ENCODE measurements at places on chromosomes 11 and 22.

- no peak for DNase-seq
Observed at GRCh38 chr11:110455718-110456117, 26.0 kb downstream of the FDX1 start.

DNA sequence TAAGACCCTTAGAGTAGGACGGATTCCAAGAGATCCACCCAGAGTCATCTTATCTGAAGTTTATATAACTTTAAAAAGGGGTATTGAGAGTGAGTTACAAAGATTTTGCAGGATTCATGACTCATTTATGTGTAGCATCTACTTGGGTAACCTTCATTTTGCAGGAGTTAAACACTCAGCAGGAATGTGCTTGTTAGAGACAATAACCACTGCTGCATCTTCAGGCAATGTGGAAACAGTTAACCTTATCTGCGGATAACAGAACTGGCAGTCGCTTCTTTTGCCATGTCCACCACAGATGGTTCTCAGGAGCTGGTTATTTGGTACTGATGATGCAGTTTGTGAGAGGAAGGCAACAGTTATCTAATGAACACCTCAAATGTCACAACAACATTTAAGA is 417.9 kb upstream of the DDI1 start:
- no peak for DNase-seq

- DNase-seq, result no peak
Observed at GRCh38 chr11:75562836-75563484, 907 bp downstream of the SERPINH1 start.

DNA sequence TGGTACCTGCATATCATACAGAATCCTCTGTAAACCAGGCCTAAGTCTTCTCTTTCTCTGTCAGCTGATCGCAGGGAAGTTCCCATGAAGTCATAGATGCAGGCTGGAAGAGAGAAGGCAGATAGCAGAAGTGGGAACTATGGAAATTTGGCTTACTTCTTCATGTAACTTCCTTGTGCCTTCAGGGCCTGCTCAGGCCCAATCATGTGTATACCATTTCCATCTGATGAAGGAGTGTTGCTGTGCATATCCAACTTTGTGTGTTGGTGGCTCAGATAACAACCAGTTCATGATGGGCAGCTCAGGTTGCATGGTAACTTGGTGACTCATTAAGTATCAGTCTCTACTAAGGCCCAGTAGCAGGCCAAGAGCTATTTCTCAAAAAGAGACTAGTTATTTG is 53.1 kb upstream of the CEP295 start:
- DNase-seq, result no peak

DNA sequence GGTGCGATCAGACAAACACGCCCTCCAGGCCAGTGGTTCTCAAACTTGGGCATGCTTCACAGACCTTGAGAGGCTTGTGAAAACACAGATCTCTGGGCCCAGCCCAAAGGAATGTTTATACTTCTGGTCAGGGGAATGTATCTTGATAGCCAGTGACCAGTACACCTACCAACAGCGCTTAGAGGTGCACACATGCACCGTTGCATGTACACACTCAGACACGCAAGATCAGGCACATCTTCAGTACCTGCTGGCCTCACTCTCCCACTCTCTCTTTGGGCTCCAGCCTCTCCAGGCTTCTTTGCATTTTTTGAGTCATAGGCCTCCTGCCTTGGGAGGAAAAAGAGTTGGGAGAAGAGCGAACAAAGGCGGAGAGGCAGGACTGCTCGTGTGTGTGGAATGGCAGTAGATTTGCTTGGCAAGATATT is 11.7 kb upstream of the FXYD6 start:
- no peak for DNase-seq

GRCh38 chr11:87967459-87967858 is 207.8 kb downstream of the RAB38 start:
- DNase-seq, result no peak

DNA sequence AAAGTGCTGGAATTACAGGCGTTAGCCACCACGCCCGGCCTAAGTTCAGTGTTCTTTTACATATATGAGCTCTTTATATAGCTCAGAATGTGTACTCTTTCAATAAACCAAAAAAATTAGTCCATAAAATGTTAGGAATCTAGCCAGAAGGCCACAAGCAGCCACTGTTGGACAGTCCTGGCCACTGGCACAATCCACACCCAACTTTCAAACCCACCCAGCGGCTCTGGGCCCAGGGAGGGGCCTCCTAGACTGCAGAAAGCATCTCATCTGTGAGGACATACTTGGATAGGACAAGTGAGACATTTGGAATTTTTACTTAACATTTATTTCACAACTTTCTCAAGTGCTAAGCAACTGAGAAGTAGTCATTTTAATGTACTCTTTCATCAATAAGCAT is 6.4 kb downstream of the PACSIN2 start:
- DNase-seq, result no peak

GRCh38 chr22:20433191-20433590 is 4.4 kb downstream of the SCARF2 start:
- no peak for DNase-seq

DNA sequence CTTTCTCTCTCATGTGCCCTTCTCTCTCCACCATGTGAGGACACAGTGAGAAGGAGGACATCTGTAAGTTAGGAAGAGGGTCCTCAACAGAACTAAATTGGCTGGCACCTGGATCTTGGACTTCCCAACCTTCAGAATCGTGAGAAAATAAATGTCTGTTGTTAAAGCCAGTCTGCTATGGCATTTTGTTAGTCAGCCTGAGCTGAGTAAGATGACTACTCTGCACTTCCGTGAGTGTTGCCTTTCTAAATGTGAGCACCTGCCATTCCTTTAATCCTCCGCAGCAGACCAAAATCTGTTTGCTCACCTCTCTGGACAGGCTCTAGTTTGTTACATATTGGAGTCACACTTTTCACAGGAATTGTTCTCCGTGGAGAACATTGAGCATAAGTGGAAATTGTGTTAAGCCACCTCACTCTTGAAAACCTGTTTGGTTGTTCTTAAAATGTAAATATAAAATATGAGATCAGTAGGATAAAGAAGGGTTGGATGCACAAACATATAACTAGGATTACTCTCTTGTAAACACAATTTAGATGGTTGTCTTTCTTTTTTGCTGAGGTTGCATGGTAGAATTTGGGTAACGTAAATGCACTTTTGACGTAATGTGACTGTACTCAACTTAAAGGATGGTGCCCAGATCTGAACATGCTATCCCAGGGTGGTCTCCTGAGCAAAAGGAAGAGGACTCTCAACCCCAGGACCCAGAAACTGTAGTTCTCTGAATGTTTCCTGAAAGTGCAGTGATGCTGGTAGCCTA is 65.9 kb downstream of the SNX19 start:
- no peak for DNase-seq

GRCh38 chr11:124945826-124946225 is 8.2 kb upstream of the CCDC15 start:
- DNase-seq, result no peak

Data from HCT116 (cell line).